Uterus (tissue), 4 donors: ENCODE measurements at places on chromosomes 1 and 21. TPM values are rescaled to one million over a fixed set of nuclear protein-coding genes. Genes with fewer than 3 reads are reported as not detected.
A peak's percentile ranks its signal among the peaks of the same experiment; 100 is the strongest.

Gene KRTAP15-1
- not detected for total RNA-seq

Gene IL20
- total RNA-seq, result not detected

DNA sequence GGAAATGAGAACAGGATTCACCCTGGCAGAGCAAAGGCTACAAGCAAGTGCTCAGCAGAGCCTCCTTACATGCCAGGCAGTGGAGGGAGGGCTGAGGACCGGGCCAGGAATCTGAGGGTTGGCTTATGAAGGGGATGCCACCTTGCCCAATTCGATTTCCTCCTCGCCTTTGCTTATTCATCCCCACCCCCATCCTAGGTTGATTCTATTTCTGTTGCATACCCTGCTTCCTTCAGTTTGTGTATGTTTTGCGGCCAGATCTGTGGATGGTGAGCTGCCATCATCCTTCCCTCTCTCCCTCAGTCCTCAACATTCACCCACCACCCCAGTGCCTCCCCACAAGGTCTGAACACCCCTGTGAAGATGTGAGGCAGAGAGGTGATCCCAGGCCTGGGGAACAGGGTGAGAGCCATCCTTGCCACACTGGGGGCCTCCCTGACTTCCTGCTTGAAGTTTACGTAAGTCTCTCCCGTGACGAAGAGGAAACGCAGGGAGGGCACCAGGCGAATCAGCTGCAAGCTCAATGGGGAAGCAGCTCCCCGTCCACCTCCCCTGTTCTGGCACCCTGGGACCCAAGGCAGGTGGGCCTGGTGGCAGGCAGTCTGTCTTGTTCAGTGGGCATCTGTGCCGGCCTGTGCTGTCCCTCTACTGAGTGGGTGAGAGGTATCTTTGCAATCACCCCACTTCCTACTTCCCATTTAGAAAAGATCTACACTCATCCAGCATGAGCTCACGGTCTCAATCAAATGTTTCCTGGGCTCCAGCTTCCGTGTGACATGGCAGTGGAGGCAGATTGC is 50.6 kb upstream of the CNTN2 start:
- no peak for DNase-seq

Gene FNDC5
- not detected for total RNA-seq

- no peak for DNase-seq
Measured at GRCh38 chr1:229271448-229272159, 693 bp downstream of the RAB4A start.

DNA sequence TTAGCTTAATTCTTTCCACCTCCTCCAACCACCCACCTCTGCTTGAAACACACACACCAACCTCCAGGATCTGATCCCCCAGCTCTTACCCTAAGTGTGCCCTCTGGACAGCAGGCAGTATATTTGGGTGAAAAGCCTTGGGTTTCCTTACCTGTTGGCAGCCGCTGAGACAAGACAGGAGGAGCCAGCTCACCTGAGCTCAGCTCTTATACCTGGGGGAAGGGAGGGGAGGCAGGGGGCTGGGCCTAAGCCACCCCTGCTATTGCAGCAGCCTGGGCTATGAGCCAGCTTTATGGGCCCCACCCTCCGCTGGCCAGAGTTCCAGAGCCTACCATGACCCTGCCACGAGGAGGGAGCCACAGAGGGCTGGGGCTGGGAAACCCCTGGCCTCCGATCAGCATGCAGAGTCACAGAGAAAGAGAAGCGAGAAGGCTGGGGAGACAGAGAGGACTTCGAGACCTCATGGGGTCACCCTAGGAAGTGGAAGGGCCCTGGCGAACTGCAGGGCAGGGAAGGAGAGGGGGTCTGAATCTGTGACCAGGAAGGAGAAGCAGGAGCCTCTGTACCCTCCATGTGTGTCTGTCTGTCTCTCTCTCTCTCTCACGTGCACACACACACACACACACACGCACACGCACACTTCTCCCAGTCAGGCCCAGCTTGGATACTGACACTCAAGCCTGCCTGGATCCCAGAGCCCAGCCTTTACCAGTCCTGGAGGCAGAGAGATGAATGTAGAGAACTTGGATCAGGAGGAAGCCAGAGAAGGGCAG is at the start of gene S100A14:
Gene S100A14, minus strand, starts transcription at position 182 of the 773 bp plus-strand sequence. CDS start 467 bp downstream, outside the sequence.
- no peak for DNase-seq

Gene GJA9
- total RNA-seq, result not detected

Gene SLC16A4
- total RNA-seq, result 11.3 TPM

DNA sequence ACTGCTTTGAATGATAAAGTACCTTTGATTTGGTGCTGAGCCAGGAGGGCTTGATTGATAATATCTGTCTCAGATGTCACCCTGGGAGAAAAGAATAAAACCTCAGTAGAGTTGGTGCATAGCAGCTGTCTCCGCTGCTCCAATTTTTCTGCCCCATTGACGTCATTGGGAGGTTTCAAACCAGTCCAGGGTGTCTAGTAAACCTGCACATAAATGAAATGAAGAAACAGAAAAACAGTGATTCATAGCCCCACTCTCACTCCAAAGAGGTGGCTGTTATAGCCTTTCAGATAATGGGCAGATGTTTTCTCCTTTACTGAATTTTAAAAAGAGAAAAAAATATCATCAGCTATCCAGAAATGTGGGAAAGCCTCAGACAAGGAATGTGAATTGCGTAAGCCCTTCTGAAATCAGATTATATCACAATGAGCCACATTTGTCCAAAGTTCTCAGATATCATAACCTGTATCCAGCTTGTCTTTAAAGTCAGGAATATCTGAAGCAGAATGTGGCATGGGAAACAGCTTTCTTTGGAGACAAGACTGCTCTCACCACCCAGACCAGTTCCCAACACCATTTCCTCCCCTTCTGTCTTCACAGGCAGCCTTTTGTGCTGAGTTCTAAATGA is 351.3 kb upstream of the SGIP1 start:
- DNase-seq, result peak; percentile 50

Gene RASSF5
- 5.3 TPM for total RNA-seq

DNA sequence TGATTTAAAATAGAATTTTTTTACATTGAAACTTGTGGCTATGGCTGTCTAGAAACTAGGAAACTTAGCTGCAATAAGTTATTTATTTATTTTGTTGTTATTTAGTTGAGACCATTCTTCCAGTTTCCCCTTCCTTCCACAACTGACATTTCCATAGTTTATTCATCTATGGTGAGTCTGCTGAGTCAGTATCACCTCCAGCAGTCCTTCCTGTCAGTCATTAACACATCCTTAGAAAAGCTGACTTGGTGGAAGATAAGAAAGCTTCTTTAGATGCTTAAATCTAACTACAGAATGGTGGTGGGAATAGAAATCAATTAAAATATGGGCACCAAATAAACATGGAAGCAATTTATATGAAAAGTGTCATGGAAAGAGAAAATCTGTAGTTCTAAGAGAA is 714.0 kb downstream of the RWDD3 start:
- DNase-seq, result no peak

- DNase-seq, result peak; percentile 68
Measured at GRCh38 chr1:226702957-226703831, 35.9 kb downstream of the ITPKB start.

Gene TDRD10
- total RNA-seq, result 2.6 TPM

GRCh38 chr1:204409123-204409522 is 2.5 kb downstream of the PPP1R15B start:
- no peak for DNase-seq

Gene RUSC1
- total RNA-seq, result 13.8 TPM

- DNase-seq, result no peak
Measured at GRCh38 chr1:61186753-61187152, 104.4 kb downstream of the NFIA start.

DNA sequence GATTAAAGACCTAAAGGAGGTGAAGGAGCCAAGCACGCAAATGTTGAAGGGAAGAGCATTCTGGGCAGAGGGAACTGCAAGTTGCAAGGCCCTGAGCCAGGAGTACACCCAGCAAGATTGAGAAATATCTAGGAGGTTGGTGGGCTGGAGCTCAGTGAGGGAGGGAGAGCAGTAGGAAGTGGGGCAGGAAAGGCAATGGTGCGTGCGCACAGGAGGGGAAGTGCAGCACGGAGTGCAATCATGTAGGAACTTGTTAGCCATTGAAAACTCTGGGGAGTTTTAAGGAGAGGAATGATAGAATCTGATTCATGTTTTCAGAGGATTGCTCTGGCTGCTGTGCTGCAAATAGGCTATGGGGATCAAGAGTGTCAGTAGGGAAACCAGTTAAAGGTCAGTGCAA is 13.2 kb upstream of the IGSF3 start:
- DNase-seq, result no peak

Gene SLC5A9
- 0.82 TPM for total RNA-seq

- DNase-seq, result no peak
Measured at GRCh38 chr1:186129758-186130157, 245.3 kb downstream of the TPR start.

GRCh38 chr1:12424087-12424529 is 193.9 kb downstream of the DHRS3 start:
- DNase-seq, result no peak

DNA sequence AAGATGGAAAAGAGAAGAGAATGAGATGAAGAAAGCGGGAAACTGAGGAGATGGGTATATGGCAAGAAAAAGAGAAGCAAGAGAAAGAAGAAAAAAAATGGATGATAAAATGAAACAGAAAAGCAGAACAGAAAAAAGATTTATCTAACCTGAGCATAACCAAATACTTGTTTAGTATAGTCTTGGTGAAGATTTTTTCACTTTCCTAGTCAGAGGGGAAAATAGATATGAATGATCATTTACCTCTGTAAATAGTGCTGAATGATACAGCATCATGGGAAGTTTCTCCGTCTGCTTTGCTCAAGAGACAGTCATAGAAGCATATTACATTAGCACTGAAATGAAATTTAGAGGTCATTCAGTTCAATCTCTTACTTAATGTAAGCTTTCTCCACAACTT is 36.1 kb upstream of the PLPPR4 start:
- no peak for DNase-seq

- DNase-seq, result no peak
Measured at GRCh38 chr1:236638945-236639344, 34.6 kb upstream of the HEATR1 start.

- no peak for DNase-seq
Measured at GRCh38 chr21:39232861-39233291, 49.6 kb upstream of the PSMG1 start.

- DNase-seq, result peak; percentile 36
Measured at GRCh38 chr1:27332536-27333281, 9.1 kb upstream of the SYTL1 start.

DNA sequence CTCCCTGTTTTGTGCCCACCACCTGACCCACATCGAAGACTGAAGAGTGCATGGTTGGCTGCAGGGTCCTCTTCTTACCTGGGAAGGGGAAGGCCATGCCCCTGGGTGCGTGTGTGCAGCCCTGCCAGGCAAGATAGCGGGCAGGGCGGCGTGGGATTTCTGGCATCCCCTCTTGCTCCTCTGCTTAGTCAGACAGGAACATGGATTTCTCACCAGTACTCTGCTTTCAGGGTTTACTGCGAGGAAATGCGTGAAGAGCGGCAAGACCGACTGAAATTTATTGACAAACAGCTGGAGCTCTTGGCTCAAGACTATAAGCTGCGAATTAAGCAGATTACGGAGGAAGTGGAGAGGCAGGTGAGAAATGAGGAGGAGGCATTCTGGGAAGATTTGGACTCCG is 15.5 kb upstream of the MIIP start:
- DNase-seq, result no peak

DNA sequence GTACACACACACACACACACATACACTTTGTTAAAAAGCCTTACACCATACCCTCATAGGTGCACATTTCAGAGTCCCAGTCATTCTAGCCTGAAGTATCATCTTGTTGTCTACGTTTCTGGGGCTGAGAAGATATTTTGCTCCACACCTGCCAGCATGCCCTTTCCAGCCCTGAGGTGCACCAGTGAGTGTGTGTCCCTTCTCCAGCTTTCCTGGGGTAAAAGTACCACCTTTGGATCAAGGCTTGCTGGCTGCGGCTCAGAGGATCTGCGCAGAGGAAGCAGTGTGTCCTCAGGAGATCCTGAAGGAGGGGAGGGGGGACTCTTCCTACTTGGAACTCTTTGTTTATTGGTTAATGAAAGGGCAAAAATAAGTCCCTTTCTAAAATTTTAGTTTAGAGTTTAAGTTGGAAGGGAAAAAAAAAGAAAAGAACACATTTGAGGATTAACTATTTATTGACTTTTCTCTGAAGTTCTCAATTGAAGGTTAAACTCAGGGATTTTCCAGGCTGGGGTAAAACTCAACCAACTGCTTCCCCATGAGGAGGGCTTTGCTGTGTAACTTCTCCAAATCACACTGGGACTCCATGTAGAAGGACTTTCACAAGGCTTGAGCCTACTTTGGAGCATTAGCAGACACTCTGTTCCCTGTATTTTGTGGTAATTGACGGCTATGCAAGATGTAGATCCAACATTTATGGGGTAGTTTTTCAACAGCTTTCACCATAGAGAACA is 200.3 kb upstream of the SGIP1 start:
- DNase-seq, result no peak

Gene MAP10
- total RNA-seq, result 0.59 TPM

Gene NES
- 19.5 TPM for total RNA-seq

DNA sequence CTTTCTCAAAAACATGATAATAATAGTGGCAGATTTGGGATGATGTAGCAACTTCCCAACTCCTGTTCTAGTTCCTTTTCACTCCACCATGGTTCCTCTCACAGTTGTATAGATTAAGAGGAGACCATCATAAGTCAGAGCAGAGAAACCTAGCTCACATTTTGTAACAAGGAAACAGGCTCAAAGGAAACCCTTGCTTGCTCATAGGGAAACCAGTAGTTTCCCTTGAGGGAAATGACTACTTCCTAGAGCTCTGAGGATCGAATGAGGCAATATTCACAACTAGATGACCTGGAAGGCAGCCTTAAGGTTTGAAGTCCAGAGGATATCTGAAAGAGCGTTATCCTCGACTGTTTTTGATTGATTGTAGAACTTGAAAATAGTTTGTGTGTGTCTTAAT is 76.1 kb upstream of the C8B start:
- DNase-seq, result no peak

GRCh38 chr1:211037095-211037494 is 96.9 kb downstream of the KCNH1 start:
- no peak for DNase-seq

Gene MARK1
- total RNA-seq, result 3.2 TPM

Gene SETD4
- 35.6 TPM for total RNA-seq

DNA sequence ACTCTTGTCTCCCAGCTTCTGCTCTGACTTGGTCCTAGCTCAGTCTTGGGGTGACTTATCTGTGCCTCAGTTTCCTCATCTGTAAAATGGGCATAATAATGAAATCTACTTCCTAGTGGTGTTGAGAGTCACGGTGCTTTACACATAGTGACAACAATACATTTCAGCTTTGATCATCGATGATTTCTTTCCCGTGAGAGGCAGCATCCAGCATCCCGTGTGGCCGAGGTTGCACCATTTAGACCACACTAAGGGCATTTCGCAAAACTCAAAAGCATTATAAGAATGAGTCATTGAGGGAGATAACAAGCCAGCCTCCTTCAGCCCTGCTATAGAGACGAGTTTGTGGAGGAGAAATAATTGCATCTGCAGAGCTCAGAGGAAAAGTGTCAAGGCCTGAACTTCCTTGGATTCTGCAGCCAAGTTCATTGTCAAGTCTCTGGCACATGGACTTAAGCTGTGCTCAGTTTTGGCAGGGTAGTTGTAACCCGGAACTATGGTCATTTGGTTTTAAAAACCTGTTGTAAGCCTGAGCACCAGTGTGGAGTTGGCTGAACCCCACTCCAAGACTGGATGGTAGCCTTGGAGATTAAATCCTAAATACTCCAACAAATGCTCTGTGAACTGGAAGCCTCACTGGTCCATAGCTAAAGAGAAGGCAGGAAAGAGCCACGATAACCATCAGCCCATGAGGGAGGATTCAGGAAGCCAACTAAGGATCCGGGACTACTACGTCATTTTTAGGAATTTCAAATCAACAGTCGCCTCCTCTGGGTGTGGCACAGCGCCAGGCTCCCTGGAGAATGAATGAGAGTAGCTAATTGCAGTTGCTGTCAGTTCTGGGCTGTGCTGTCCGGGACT is 64.2 kb downstream of the TCP10L start:
- DNase-seq, result peak; percentile 91

GRCh38 chr1:162919034-162919433 is 58.1 kb upstream of the CCDC190 start:
- DNase-seq, result no peak
